Right kidney (tissue), 9 donors: ENCODE measurements at places on chromosomes 4 and X.

DNA sequence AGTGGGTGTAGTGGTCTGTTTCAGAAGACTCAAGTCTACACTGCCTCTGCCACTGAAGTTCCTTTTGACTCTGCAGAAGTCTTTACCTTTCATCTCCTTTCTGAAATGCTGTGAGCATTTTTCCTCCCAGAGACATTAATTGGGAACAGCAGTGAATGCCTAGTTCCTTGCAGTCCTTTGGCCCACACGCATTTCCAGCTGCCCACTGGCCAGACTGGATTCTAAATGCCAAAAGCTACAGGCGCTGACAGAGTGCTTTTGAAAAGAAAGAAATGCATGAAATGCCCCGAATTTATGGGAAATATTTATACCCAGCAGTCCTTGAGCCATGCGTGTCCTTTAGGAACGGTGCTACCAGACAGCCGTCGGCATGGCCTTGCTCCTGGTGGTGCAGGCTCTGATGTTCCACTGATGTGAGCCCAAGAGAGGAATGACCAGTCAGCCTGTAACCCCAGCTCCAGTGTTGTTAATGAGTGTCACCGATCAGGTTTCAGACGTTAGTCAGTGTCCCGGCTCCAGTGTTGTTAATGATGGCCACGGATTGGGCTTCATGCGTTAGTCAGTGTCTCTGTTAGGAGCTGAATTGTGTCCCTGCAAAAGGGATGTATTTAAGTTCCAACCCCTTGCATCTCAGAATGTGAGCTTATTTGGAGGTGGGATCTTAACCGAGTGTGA, 132.6 kb downstream of the TBL1X start:
- no peak for DNase-seq

- DNase-seq = no peak
Measured at GRCh38 chr4:108377021-108377420, 208.3 kb upstream of the LEF1 start.

- DNase-seq = no peak
Measured at GRCh38 chr4:54290980-54291379, 61.9 kb downstream of the PDGFRA start.

- no peak for DNase-seq
Measured at GRCh38 chrX:32533848-32534247, 677.5 kb downstream of the DMD start.

DNA sequence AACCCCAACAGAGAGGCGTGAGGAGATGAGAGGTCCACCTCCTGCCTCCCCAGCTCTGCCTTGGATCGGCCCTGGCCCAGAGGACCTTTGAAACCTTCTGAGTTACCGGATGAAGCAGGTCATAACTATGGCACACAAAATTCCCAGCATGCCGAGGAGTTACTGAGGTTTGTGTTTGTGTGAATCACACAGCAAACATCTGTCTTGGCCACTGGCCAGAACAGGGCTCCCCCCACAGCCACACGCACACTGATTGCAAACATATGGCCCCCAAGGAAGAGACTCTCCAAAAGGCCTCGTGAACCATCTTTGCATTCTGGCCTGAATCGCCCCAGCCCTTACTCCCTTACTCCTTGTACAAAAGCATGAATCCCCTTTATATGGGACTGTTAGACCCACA, 18.9 kb downstream of the RPS4X start:
- no peak for DNase-seq

DNA sequence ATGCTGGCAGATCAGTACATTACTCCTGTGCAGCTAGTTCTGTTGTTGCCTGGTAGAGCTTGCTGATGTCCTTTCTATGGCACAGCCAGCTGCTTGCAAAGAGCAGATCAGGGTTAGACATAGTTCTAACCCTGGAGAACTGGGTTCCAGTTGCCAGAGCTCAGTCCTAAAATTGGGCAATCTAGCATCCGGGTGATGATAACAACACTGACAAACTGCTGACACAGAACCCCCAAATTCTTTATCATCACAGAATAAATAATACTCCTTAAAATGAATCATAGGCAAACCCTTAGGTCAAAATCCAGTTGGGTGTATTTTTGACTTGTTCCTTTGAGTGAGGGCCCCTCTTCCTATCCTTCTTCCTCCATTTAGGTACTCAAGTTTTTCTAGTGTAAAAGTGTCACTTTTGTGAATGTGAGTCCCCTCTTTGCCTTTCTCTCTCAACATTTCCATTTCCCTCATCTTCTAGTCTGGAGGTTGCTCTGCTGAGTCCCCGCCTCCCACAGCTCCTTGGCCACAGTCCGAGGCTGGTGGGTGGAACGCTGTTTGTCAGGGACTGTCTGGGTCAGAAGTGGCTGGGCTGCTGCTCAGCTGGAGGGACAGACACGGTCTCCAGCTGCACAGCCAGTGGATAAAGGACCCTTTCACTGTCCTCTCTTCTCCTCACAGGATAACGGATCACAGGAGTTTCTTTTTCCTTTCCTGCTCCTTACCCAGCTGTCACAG, 93.6 kb upstream of the RASGEF1B start:
- DNase-seq = peak; percentile 31

GRCh38 chr4:139014371-139015268, 961 bp upstream of the NOCT start:
- no peak for DNase-seq

DNA sequence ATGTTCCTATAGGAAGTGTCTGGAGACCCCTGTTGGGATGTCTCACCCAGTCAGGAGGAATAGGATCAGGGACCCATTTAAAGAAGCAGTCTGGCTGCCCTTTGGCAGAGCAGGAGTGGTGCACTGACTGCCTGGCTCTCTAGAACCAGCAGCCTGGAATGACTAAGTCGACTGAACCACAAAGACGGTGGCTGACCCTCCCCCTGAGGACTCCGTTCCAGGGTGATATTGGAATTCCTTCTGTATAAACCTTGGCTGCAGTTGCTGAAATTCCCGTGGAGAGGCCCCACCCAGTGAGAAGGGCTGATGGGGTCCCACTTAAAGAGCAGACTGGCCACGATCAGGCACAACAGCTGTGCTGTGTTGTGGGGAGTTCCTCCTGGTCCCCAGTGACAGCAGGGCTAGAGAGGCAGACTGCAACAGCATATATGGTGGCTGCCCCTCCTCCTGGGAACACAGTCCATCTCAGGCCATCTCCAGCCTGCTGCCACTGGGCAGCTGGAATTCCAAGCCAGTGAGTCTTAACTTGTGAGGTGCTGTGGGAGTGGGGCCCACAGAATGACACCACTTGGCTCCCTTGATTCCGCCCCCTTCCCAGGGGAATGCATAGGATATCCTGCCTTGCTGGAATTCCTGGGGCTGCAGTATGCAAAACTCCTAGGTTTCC, 41.8 kb upstream of the RLIM start:
- DNase-seq = no peak

GRCh38 chr4:147194114-147194513, 248.4 kb upstream of the TTC29 start:
- DNase-seq = peak; percentile 5

DNA sequence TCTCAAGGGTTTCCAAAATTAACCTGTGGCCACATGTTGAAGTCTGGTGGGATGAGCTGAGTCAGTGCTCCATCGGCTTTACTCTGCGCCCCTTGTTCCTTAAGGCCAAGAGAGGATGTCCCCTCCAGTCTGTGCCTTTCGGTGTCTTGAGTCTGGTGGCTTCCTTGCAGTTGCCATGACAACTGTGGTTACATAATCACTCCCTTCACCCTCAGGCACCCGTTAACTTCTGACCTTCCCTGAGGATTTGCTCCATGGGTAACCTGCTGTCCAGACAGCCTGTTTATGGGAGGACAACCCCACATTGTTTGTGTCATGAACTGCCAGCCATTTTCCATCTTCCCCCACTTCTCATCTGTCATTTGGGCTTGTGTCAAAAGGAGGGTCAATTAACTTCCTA, 401.1 kb upstream of the LCORL start:
- DNase-seq = no peak
